ENCODE measurements at places on chromosomes 6 and 20.
A peak's percentile ranks its signal among the peaks of the same experiment; 100 is the strongest.

- DNase-seq: no peak
Measured at GRCh38 chr6:143187238-143187923, 126.7 kb downstream of the AIG1 start.

- DNase-seq: no peak
Measured at GRCh38 chr20:48799328-48800105, 28.3 kb downstream of the PREX1 start.

- no peak for DNase-seq
Measured at GRCh38 chr6:68740828-68741500, 105.9 kb downstream of the ADGRB3 start.

GRCh38 chr20:46057856-46058598, 29.0 kb downstream of the SLC12A5 start:
- DNase-seq: no peak

- DNase-seq: no peak
Measured at GRCh38 chr6:112225691-112226090, 28.7 kb downstream of the LAMA4 start.

- DNase-seq: no peak
Measured at GRCh38 chr6:24504287-24504648, 9.5 kb downstream of the ALDH5A1 start.

DNA sequence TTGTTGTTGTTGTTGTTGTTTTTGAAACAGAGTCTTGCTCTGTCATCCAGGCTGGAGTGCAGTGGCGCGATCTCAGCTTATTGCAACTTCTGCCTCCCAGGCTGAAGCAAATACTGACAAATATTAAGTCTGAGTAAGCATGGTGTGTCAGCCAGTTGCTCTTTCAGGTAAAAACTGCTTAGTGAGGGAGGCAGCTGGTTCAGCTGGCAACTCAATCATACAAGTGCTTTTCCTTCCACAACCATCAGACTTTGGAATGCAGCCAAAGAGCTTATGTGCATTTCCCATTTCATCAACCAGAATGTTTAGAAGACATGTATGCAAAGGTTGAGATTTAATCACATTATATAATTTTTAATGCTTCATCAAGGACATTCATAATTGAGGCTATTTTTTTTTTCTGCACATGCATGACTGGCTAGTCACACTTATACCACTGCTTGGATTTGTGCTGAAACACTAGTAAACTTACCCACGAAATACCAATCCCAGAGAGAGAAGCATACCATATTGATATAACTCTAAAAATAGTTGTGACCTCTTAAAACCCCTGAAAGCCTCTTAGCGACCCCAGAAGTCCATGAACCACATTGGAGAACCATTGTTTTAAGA, 56.0 kb downstream of the CLIC5 start:
- DNase-seq: no peak

- no peak for DNase-seq
Measured at GRCh38 chr6:148799647-148800046, 52.8 kb downstream of the UST start.

DNA sequence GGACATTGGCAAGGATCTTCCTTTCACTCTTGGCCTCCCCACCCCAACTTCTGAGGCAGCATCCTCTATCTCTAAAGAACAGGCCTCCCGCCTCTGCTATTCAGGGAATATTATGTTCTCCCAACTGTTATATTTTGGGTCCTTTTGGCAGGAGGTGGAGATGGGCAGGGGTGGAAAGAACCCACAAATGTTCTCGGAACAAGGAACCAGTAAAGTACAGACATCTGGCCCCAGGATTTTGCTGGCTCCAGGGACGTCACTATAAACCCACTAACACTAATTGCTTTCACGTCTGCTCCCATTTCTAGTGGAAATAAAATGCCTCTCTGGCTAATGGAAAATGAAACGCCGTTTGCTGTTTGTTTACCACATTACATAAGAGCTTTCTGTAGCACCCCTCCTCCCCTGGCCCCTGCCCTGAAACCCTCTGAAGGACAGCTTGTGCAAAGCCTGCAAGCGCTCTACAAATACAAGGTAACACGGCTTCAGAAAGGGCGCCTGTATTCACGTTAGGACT, 77.7 kb upstream of the TBC1D7 start:
- no peak for DNase-seq

- no peak for DNase-seq
Measured at GRCh38 chr20:50298554-50299324, 108.1 kb downstream of the CEBPB start.

DNA sequence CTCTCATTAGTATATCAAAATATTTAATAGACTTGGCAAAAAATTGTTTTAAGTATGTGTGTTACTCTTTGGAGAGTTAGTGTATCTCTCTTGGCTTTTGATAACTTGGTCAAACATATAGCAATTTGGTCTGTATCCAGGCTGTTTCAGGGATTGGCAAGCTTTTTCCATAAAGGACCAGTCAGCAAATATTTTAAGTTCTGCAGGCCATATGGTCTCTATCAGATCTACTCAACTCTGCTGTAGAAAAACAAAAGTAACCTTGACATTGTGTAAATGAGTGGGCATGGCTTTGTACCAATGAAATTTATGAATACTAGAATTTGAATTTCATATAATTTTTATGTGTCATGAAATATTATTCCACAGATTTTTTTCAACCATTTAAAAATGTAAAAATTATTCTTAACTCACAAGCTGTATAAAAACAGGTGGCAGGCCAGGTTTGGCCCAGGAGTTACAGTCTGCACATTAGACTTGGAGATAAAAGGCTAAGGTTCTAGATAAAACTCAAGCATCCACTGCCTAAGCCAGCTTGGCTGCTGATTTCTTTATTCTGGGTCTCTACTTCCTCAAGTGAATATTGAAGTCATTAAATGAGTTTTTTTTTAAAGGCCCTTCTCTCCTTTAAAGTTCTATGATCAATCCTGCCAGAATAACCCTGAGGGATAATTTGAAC, 13.7 kb downstream of the GSTA4 start:
- DNase-seq: no peak

DNA sequence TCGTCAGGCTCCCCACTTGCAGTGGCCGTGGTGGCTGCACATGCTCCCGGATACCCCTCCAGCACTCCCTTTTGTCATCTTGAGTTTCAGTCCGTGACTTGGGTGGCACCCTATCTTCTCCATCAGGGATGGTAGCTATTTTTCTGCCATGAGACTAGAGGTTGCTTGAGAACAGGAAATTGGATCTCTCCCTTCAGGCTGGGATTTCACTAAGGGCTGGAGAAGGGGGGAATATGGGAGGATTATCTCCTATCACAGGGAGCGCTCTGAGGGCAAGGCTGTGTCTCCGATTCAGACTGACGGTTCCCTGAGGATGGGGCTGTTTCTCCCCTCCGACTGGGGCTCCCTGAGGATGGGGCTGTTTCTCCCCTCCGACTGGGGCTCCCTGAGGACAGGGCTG, 123.1 kb downstream of the MRPL14 start:
- no peak for DNase-seq

DNA sequence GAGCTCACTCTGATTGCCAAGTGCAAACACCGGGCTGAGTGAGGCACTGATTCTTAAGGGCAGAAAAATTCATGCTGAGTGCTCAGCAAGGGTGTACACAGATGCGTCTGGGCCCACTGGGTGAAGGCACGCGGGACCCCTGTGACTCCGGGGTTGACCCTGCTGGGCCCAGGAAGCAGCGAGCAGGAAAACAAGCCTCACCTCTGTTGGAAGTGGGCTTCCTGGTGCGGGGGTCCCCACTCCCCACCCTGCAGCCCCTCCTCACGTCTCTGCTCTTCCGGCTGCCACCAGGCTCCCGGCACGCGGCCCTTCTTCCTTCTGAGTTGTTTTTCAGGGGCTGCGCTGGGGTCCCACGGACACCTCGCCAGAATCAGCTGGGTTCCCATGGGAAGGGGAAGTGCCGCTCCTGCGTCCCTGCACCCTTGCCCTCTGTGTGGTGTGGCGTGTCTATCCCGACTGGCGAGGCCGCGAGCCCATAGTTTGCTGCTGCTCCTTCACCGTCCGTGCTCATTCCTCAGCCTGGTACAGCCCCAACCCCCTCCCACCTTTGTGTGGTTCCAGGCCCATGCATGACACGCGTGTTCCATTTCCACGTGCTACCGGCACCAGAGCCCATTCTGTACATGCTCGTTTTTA, 80.6 kb upstream of the BHLHE23 start:
- no peak for DNase-seq

- DNase-seq: no peak
Measured at GRCh38 chr6:145428706-145429105, 306.6 kb downstream of the EPM2A start.

GRCh38 chr6:152948150-152948768, 34.6 kb downstream of the FBXO5 start:
- peak; percentile 20 for DNase-seq

GRCh38 chr6:146287691-146288369, 255.8 kb upstream of the RAB32 start:
- DNase-seq: no peak

GRCh38 chr6:19569563-19569962, 267.6 kb upstream of the ID4 start:
- DNase-seq: no peak

- no peak for DNase-seq
Measured at GRCh38 chr6:111781041-111781708, 92.1 kb downstream of the FYN start.

DNA sequence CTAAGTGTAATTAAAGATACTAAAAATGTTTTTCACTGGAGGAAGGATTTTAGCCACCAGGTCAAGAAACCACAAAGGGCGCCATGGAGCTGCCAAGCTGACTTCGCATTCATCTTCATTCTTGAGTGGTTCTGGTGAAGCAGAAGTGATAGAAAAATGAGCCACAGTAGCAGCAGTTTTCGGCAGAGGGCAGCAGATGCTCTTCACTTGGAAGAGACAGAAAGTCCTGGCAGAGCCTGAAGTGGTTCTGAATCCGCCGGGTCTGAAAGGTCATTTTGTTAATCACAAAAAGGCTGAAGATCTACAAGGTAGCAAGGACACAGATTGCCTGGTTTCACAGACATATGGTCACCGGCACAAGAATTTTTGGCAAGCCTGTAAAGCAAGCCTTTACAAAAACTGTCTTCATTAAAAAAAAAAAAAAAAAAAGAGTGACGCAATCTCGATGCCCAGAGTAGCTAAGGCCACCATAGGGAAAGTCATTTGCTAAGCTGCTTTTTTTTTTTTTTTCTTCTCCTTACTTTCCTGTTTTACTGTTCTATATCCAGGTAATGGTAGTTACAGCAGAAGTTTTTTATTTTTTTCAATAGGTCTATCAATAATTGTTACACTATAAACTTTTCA, 345.1 kb upstream of the AGPAT4 start:
- peak; percentile 65 for DNase-seq

GRCh38 chr6:169568314-169569087, 133.3 kb downstream of the WDR27 start:
- no peak for DNase-seq

- no peak for DNase-seq
Measured at GRCh38 chr20:29326376-29327070, 1930.9 kb upstream of the DEFB115 start.

- no peak for DNase-seq
Measured at GRCh38 chr6:25542984-25543910, 108.8 kb upstream of the SCGN start.

- no peak for DNase-seq
Measured at GRCh38 chr6:37050045-37050853, 44.8 kb downstream of the FGD2 start.

DNA sequence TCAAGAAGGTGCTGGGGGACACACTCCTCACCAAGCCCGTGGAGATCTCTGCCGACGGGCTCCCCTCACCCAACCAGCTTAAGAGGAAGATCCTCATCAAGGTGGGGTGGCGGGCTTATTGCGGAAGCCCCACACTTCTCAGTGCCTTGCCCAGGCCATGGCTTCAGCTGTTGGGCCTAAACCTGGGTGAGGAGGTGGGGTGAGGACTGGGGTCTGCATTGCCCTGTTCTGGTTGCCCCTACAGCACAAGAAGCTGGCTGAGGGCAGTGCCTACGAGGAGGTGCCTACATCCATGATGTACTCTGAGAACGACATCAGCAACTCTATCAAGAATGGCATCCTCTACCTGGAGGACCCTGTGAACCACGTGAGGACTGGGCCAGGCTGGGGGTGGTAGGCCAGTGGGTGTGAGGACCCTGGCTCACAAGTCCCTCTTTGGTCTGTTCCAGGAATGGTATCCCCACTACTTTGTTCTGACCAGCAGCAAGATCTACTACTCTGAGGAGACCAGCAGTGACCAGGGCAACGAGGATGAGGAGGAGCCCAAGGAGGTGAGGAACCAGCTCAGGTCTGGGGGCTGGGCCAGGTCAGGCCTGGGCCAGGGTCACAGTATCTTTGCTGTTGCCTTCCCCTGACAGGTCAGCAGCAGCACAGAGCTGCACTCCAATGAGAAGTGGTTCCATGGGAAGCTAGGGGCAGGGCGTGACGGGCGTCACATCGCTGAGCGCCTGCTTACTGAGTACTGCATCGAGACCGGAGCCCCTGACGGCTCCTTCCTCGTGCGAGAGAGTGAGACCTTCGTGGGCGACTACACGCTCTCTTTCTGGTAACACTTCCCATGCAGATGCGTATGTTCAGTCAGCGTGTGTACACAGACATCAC, 27.9 kb downstream of the PLCG1 start:
- no peak for DNase-seq

- no peak for DNase-seq
Measured at GRCh38 chr6:20236344-20236743, 24.1 kb upstream of the MBOAT1 start.

- no peak for DNase-seq
Measured at GRCh38 chr6:158041370-158041769, 59.7 kb downstream of the SYNJ2 start.

DNA sequence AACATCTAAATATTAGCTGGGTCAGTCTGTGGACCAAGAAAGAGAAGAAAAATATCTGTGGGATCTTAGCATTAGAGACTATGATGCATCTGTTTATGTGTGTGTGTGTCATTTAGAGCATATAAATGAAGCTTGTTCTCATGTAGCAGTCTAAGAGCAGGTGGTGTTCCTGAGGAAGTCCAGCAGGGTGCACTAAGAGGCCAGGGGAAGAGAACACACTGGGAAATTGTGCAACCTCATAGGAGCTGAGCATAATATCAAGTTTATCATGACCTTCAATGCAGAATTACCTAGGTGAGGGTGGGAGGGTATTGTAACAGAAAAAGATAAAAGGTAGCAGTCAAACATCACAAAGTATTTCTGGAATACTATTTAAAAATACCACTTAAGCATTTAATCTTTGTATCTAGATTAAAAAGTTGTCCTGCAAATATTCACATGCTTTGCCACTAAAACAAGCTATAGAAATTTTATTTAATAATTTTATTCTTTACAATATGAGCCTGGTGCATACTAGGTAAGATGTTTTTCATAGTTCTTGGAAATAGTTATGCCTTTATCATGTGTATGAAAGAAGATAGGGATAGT, 80.5 kb downstream of the SMPDL3A start:
- DNase-seq: peak; percentile 11

- no peak for DNase-seq
Measured at GRCh38 chr6:87027021-87027420, 67.9 kb downstream of the CGA start.

- DNase-seq: no peak
Measured at GRCh38 chr6:35727231-35727934, 9.4 kb upstream of the ARMC12 start.

- no peak for DNase-seq
Measured at GRCh38 chr6:10598084-10598960, 77.2 kb downstream of the GCNT2 start.

- peak; percentile 31 for DNase-seq
Measured at GRCh38 chr6:118748311-118749062, 97.1 kb upstream of the CEP85L start.

- no peak for DNase-seq
Measured at GRCh38 chr20:3119044-3119443, 34.5 kb upstream of the AVP start.

All from cerebellar nuclear complex (tissue), 1 donor.